ENCODE measurements at places on chromosomes 2 and 18.

DNA sequence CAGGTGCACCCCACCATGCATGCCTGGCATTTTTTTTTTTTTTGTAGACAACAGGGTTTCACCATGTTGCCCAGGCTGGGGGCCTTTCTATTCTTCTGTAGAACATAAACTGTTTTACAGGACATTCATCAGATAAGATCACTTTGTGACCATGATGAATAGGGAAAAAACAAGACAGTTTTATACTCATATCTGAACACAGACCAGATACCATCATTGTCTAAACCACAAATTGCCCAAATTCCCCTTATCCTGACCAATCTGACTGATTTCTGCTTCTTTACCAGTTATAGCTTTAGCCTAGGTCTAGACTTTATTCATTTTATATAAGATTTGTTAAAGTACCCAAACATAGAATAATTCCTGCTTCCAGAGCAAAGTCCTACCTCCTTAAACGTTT is 1699.3 kb upstream of the TMEFF2 start:
- DNase-seq: no peak

DNA sequence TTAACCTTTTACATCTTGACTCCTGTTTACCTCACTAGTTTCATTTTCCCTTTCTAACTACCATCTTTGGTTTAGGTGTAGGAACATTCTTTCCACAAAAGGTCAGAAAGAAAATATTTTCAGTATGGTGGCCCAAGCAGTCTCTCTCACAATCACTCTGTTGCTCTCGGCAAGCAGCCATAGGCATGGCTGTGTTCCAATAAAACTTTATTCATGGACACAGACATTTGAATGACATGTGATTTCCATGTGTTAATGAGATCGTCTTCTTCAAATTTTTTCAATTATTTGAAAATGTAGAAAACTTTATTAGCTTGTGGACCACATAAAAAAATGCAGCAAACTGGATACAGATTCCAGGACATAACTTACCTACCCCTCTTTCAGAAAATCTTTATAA is 109.7 kb upstream of the CNTNAP5 start:
- DNase-seq: no peak

DNA sequence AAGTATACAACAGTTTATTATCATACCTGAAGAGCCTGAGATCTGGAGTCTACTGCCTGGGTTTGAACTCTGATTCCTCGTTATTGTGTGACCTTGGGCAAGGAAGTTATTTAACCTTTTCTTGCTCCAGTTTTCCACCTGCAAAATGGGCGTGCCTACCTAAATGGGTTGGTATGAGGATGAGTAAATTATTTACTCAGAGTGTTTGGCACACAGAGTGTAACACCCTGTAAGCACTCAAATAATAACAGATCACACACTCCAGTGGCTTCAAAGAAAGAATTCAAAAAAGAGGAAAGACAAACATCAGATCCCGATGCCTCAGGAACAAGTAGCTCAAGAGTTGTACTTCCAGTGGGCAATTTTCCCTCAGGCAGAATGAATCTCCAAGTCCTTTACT is 2.4 kb downstream of the SRD5A2 start:
- DNase-seq: no peak

DNA sequence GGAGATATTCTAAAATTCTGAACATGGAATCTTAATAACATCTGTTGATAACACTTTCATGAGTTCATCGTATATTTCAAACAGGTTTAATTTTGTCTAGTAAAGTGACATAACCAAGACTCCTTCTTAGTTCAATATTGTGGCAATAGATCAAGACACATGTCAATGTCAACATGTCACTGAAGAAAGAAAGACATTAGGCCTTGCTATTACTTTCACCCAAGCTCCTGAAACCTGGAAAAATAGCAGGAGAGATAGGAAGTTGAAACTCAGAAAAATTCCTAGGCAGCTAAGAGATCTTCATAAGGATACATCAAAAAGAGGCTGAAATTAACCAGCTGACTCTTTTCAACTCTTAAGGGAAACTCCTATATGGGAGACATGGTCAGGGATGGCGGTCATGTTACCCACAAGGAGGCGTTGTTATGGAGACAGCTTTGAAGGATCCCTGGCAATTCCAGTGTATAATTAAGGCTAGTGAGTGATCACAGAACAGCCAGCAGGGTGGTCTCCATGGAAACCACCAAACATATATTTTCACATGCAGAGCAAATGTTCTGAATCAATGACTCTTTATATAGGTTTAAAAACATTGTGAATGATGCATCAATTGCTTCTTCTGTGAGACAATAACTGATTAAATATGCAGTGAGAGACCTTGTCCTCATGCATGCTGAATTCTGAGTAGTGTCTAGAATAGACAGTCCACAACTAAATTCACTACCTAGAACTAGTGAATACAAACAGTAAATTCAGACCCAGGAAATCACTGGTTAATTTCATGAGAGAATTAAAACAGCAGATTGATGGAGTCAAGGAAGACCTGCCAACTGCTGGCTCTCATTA is 115.3 kb upstream of the RIOK3 start:
- DNase-seq: no peak

DNA sequence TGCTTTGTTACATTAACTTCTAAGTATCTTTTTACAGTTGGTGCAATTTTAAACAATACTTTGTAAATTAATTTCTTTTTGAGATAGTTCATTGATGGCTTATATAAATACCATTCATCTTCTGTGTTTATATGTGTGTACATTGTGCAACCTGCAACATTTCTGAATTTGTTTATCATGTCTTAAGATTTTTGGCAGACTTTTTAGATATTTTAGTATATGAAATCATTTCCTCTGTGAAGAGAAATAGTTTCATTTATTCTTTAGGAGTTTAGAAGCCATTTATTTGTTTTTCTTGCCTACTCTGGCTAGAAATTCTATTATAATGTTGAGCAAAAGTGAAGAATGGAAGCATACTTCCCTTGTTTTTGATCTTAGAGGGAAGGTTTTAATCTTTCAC is 337.8 kb upstream of the DSEL start:
- DNase-seq: no peak

DNA sequence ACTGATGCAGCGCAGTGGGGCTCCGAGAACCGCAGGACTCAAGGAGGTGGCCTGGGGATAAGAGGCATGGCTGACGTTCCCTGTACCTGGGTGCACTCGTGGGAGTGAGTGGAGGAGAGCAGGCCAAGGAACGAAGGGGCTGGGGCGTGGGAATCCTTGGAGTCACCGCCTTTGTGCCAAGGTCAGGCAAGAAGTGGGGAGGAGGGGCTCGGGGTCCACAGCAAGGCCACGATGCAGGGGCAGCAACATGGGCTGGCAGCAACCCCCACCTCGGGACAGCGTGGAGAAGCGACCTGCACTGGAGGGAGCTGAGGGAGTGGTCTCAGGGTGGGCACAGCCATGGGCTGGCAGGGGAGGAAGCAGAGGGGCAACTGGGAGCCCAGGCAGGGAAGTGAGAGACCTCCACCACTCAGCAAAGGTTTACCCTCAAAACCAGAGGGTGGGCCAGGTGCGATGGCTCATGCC is 18.6 kb downstream of the ARID5A start:
- DNase-seq: no peak

DNA sequence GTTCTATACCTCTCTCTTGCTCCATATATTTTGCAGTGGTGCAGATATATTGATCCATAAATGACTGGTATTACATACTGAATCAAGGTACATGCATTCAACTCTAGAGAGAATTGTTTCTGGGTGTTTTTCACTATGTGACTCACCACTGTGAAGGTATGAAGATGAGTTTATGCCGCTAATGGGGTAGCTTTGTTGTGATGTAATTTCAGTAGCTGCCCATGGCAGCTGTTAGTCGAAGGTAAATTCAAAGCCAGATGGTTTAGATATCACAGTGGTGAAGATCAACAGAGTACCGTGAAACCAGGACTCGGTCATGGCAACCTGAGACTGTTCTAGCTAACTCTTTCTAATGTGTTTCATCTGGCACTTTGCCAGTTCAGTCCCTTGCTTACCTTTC is 50.4 kb downstream of the PKP4 start:
- no peak for DNase-seq

DNA sequence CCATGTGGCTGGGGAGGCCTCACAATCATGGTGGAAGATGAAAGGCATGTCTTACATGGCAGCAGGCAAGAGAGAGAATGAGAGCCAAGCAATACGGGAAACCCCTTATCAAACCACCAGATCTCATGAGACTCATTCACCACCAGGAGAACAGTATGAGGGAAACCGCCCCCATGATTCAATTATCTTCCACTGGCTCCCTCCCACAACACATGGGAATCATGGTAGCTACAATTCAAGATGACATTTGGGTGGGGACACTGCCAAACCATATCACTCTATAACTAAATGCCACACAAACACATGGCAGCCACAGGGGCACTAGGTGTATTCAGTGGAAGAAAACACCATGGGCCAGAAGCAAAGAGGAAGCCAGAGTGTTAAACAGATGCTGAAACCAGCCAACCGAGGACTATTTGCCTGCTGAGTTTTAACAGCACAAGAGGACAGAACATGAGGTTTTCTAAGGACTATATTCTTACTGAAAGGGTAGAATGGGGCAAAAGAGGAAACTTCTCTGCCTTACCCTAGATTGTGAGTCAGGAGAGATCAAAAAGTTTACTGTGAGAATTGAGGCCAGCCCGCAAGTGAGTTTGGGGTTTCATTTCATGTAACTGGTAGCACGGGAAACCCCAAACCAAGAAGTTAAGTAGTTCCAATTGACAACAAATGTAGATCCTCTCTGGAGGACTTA is 49.2 kb downstream of the SIGLEC15 start:
- no peak for DNase-seq

DNA sequence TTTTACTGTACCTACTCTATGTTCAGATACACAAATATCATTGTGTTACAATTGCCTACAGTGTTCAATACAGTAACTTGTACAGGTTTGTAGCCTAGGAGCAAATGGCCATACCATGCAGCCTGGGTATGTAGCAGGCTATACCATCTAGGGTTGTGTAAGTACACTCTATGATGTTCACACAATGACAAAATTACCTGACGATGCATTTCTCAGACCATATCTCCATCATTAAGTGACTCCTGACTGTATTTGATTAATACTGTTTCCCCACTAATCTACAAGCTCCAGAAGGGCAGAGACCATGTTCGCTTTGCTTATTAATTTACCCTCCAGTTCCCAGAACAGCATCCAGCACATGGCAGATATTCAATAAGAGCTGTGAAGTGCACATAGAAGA is 372.2 kb downstream of the METTL4 start:
- no peak for DNase-seq

GRCh38 chr2:72883356-72883962 is 3.7 kb upstream of the SPR start:
- DNase-seq: no peak

GRCh38 chr18:6600667-6601167 is 128.8 kb upstream of the ARHGAP28 start:
- DNase-seq: no peak

GRCh38 chr2:37013315-37013641 is 46.9 kb upstream of the STRN start:
- DNase-seq: no peak

GRCh38 chr2:43220229-43220751 is 6.1 kb downstream of the ZFP36L2 start:
- no peak for DNase-seq

- DNase-seq: no peak
Measured at GRCh38 chr2:202786842-202787241, 84.7 kb downstream of the ICA1L start.

GRCh38 chr2:196925768-196926561 is 542 bp downstream of the PGAP1 start:
- no peak for DNase-seq

- no peak for DNase-seq
Measured at GRCh38 chr18:35524226-35524625, 26.5 kb upstream of the INO80C start.

- no peak for DNase-seq
Measured at GRCh38 chr2:119474371-119475224, 42.9 kb downstream of the TMEM37 start.

DNA sequence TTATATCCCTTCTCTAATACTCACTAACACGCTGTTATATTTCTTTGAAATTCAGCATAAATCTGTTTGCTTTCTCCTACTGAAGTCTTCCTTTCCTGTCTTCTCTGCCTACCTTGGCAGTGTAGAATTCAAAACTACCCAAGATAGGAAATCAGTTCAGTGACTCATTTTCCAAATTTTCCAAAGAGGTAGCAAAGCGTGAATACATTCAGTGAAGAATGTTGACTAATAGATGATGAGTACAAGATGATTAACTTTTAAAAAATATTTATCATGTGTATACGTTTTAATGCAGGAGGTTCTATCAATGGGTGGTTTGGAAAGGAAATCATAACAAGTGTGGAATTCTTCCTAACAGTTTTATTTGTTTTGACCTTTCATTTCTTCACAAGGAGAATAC is 201.9 kb upstream of the SLC8A1 start:
- DNase-seq: no peak
